ENCODE measurements at places on chromosomes 1 and 21.
A peak's percentile ranks its signal among the peaks of the same experiment; 100 is the strongest.

DNA sequence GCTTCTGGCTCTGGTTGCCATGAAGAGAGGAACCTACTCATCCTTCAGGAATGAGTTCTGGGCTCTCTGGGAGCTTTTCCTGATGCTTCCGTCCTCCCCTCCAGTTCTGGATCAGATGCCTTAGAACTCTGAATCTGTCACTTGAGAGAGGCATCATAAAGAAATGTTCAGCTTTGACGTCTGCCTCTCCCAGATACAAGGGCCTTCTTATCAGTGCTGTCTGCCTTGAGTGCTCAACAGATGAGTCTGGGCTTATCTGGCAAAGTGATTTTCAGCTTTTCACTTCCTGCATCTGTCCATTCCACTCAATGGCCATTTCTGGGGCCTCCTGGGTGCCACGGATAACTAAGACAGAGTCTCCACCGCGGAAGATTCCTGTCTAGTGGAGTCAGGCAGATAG lies 12.3 kb upstream of the OTUD3 start:
- DNase-seq: no peak

- no peak for DNase-seq
Measured at GRCh38 chr1:25556791-25557476, 13.5 kb downstream of the LDLRAP1 start.

DNA sequence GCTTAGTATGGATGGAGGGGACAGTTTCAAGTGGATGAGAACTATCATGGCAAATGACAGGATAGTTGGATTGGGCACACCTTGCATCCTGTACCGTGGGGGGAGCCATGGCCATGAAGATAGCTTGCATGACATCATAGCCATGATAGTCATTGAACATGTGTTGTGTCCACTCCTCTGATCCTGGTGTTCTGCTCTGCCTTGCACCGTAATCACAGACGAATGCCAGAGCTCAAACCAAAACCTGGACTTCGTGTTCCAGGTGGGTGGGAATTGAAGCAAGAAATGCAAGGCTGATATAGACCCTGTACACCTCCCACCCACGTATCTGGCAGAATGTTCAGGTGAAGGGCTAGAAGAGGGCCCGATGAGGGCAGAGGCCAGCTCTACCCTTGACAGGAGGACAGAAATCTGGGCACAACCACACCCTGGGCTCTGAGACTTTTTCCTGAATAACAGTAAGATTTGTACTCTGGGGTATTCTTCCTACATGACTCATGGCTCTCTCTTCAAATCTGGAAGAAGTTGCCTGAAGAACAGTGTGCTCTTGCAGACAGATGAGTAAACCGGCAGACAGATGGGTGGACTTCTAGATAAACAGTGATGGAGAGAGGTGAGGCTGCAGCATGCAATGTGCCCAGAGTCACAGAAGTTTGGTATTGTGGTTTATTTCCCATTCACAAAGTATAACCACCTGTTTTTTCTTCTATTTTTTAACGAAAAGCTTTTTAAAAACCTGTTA lies 45.0 kb downstream of the KCNJ6 start:
- no peak for DNase-seq

GRCh38 chr1:224666913-224667312 lies 50.8 kb downstream of the CNIH3 start:
- no peak for DNase-seq

DNA sequence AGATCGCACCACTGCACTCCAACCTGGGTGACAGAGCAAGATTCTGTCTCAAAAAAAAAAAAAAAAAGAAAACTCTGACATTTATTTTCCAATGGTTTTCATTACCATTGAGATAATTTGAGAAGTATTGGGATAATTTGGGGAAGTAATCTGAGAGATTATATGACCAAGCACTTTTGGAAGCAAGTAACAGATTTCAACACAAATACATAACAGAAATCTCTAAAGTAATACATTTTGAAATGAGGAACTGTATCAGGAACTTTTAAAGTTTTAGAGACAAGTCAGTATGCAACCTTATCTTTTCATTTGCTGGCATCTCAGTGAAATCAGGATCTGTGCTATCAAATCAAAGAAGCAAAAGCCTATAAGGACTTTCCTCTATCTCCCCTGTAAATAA lies 25.4 kb upstream of the SLC16A1 start:
- DNase-seq: no peak

DNA sequence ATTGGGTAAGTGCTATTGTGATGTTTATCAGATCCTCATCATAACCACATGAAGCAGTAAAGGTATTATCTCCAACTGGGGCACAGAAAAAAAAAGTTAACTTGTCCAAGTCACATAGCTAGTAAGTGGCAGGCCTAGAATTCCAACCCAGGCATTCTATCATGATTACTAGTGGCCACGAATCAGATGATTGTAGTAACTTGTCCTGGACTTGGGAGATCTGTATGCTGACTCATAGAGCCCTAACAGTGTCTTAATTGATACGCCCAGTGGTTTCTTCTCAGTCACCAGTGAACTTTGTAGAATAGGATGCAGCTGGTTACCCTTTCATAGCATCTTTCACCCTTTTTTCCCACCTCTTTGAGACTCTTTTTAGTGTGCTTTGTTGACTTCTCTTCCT lies 91.1 kb upstream of the UBE2U start:
- DNase-seq: no peak

DNA sequence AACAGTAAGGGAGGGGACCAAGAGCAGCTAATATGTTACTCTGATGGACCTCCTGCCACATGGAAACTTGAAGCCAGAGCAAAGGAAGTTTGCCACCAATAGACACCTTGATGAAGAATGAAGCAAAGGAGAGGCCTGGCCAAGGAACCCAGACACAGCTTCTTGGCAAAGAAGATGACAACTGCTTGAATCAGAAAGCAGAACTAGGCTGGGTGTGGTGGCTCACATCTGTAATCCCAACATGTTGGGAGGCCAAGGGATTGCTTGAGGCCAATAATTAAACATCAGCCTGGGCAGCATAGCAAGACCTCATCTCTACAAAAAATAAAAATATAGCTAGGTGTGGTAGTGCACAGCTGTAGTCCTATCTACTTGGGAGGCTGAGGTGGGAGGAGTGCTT lies 31.7 kb upstream of the CAPZB start:
- no peak for DNase-seq

DNA sequence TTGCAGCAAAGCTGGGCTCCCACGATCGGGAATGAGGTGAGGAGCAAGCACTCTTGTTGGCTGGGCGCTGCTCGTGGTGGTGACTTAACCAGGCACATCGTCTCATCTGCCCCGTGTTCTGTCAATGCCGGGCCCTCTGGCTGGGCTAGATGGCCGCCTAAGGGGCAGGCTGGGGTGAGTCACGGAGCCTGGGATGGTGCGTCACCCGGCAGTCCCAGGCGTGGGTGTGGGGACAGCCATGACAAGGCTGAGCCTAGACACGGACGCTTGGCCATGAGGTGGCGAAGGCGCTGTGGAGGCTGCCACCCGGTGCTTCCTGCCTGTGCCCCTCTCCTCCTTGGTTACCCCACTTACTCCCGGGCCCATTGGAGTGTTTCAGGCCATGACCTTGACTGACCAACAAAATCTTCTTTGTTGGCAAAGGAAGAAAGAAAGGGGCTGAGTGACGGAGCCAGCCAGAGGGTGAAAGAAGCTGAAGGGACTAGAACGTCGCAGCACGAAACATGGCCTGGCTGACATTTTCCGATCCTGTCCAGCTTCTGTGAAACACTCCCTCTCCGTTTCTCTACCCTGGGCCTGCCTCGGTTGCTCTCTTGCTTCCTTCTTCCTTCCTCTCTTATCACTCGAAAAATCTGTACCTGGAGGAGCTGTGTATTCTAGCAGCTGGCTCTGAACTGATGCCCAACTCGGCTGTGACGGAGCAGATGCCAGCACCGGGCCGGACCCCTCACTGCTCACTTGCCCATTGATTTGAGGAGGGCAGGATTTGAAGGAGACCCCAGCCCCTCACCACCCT lies 596 bp downstream of the CD247 start:
- DNase-seq: no peak

DNA sequence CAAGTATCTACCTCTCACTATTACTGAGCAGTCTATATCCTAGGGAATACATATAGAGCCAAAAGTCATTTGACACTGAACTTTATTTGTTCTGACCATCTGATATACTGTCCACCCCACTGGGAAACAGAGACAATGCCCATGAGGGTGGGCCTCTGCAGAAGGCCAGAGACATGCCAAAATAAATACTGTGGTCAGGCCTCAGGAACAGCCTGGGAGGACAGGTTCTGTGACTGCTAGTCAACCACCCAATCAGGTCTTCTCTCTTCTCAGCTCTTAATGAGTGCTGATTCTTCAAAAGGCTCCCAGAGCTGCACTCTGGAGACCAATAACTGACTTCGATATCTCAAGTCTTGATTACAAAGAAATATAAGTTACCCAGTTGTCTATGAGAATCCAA lies 5.5 kb upstream of the ANKRD35 start:
- DNase-seq: no peak

- peak; percentile 57 for DNase-seq
Measured at GRCh38 chr1:30748699-30749401, 8.7 kb downstream of the LAPTM5 start.

DNA sequence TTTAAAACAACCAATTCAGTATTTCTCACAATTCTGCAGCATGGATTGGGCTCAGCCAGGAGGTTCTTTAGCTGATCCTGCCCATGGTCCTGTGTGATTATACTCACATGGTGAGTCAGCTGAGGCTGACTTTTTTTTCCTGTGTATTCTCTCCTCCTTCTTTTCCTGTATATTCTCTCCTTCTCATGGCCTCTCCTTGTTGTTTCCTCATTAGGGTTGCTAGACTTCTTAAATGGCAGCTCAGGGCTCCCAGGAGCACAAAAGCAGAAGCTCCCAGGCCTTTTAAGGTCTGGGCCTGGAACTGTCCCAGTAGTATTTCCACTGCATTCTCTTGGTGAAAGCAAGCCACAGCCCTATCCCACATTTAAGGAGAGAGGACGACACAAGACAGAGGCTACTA lies 26.8 kb downstream of the VANGL1 start:
- no peak for DNase-seq

- DNase-seq: peak; percentile 43
Measured at GRCh38 chr1:43238085-43238484, 31.7 kb upstream of the TMEM125 start.
